ENCODE measurements at places on chromosomes 6 and 20.

- no peak for DNase-seq
Observed at GRCh38 chr6:44051515-44051914, 75.7 kb downstream of the MRPL14 start.

- no peak for DNase-seq
Observed at GRCh38 chr6:151069641-151070040, 170.1 kb upstream of the AKAP12 start.

- no peak for DNase-seq
Observed at GRCh38 chr20:32179515-32179914, 28.0 kb downstream of the PLAGL2 start.

DNA sequence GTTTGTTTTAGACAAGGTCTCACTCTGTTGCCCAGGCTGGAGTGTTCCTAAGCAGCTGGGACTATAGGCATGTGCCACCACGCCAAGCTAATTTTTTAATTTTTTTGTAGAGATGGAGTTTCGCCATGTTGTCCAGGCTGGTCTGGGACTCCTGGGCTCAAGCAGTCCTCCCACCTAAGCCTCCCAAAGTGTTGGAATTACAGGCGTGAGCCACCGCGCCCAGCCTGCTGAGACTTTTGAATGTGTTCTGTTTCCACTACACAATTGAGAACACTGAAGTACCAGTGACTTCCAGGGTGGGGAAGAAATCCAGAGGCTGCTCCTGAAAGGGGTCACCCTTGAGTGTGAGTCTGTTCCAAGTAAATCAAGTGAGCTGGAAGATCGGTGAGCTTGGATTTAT, 81.3 kb upstream of the ARMC2 start:
- DNase-seq = no peak

DNA sequence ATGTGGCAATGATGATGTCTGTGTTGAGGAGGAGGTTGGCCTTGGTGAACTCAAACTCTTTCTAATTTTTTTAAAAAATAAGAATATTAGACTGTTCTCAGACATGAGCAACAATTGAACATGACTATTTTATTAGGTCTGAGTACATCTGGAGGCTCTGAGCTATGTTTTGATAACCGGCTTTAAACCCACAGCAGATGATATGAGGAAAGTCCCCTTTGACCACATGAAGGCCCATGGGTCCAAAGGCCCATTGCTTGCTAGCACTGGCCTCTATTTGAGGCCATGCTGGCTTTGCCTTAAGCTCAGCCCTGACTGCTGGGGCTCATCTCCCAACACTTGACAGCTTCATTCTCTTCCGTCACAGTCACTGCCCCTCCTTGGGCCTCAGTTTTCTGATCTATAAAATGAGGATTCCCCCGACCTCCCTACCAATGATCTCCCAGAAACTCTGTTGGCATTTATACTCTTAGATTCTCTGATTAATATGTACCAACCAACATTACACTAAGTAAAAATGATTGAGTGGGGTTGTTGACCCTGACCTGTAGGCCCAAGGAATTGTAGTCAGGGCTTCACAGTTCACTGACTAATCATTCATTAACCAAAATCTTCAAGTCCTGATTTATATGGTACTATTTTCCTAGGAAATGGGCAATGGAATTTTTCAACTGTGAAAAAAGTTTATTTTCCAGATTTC, 23.9 kb upstream of the TINAG start:
- no peak for DNase-seq

DNA sequence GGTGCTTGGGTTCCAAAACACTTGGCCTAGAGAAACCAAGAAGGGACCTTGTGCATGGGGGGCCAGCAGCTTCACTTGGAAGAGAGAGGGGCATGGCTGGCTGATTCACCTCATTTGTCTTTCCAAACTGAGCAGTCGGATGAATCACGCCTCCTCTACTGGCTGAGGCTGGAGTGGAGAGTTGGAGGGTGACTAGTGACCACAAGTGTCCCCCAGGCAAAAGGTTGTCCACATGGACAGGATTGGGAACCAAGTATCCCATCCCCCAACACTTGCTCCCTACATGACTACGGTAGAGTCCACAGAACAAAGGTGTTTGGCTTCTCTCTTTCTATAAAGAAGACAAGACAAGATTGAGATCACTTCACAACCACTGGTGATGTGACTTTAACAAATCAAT, 875.6 kb downstream of the QKI start:
- no peak for DNase-seq

DNA sequence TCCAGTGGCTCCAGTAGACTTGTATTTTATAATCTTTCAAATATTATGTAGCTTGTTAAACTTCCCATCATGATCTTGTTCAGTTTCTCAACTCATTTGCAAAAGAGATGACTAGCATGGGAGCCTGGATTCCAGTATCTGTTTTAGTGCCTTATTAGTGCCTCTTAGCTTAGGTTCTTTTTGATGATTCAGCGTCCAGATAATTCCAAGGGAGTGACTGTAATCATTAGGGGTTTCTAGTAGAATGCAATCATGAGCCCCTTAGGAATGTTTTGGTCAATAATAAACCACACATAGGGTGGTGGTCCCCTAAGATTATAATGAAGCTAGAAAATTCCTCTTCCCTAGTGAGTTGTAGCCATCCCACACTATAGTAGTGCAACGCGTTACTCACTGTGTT, 7.0 kb downstream of the CD2AP start:
- DNase-seq = no peak

DNA sequence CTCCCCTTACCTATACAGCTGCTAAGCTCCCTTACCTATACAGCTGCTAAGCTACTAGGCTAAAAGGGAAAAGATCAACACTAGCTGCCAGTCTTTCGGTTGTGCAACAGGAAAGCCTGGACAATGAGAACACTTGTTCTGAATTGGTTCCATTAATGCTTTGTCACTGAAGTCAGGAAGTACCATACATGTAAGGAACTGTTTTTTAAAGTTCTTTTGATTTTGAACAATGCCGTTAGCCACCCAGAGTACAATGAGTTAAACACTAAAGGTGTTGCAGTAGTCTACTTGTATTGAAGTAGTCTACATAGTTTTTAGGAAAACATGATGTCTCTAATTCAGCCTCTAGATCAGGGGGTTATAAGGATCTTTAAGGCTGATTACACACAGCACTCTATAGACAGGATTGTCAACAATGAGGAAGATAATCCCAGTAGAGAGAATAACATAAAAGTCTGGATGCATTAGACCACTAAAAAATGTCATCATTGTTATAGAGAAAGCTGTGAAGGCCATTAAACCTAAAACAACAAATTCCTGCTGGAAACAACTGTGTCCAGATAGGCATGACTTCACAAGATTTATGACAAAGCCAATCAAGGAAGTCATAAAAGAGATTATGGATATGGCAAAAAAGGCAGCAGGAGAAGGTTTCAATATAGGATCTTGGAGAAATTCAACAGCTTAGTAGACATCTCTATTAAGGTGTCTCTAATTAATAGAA, 306.3 kb downstream of the PHF3 start:
- no peak for DNase-seq

- no peak for DNase-seq
Observed at GRCh38 chr20:52432740-52433139, 241.2 kb upstream of the ZFP64 start.

- no peak for DNase-seq
Observed at GRCh38 chr6:43884652-43885022, 114.6 kb downstream of the VEGFA start.

GRCh38 chr20:21364413-21364812, 32.9 kb downstream of the NKX2-4 start:
- no peak for DNase-seq

GRCh38 chr6:11386323-11386722, 151.2 kb upstream of the TMEM170B start:
- DNase-seq = no peak

DNA sequence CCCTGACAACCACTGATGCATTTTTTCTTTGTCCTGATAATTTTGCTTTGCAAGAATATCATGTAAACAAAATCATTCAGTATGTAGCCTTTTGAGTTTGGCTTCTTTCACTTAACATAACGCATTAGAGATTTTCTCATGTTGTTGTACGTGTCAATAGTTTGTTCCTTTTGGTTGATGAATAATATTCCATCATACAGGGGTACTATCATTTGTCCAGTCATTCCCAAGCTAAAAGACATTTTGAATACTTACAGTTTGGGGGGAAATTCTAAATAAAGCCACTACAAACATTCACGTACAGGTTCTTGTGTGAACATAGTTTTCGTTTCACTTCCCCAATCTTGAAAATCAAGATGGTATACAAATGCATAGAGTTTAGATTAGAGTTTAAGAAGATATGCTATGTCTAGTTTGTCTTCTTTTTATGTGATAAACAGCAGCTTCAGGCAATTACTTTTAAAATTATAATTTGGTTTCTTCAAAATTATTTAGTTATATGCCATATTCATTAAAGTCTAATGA, 5.2 kb downstream of the HAO1 start:
- DNase-seq = no peak

- DNase-seq = no peak
Observed at GRCh38 chr20:56689852-56690485, 60.9 kb downstream of the TFAP2C start.

DNA sequence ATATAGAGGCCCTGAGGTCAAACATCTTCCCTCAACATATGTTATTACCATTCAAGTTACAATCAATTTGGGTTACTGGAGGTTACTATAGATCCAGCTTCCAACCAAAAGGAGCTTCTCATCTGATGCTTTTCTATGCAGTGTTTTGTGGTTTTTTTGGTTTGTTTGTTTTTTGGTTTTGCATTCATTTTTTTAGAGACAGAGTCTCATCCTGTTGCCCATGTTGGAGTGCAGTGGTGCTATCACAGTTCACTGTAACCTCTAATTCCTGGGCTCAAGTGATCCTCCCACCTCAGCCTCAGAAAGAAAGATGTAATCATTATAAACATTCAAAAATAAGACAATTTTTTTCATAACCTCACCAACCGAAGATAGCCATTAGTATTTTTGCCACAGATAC, 124.4 kb upstream of the JARID2 start:
- no peak for DNase-seq

GRCh38 chr20:38760978-38761377, 12.7 kb downstream of the ACTR5 start:
- DNase-seq = no peak

GRCh38 chr20:43863821-43864544, 50.7 kb upstream of the TOX2 start:
- DNase-seq = no peak

DNA sequence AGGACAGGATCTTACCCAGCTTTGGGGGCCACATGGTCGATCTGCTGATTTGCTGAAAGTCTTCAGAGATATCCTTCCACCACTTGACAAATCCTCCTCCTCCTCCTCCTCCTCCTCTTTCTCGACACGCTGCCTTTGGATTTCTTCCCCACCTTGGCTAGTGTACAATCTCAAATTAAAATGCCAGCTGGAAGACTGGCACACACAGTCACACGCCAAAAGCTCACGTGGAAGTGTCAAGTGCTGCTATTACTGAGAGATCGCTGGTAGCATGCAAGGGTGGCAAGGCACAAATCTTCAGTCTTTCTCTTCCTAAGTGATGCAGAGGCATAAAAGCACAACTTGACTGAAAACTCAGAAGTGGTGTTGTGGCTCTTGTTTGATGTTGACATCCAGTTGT, 35.3 kb downstream of the GPR6 start:
- DNase-seq = no peak

DNA sequence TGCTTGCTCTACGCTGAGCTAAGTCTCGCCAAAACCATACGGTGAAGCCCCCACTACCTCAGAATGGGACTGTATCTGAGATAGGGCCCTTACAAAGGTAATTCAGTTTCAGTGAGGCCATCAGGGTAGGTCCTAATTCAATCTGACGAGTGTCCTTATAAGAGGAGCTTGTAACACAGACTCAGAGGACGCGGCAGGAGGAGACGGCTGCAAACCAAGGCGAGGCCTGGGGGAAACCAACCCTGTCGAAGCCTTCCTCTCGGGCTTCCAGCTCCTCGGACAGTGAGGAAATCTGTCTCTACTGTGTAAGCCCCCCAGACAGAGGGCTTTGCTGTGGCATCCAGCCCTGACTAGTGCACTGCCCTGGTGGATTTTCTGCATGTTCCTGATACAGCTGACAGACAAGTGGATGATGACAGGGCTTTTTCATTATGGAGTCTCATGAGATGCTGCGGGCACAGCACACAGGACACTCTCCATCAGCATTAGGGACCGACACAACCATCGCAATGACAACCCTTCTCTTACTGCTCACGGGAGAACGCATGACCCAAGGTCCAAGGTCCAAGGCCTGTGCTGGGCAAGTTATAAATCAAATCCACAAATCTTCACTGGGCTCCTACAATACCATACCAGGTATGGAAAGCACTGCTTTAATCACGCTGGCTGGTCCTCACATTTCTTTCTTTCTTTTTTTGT, 48.2 kb downstream of the SSR1 start:
- no peak for DNase-seq

DNA sequence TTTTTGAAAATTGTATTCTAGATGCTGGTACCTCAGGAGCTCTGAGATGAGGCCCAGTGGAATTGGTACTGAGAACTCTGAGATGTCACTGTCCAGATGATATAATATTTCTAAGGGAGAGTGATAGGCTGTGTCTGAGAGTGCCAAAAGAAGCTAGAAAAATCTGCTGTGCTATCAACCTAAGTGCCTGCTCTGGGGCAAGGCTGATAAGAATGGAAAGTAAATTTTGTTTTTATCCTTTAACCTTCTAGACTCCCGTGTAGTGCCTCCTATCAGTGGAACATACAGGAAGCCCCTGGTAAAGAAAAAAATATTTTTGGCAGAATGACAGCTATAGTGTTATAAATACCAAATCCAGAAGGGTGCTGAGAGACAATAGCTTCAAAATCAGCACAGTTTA, 348.2 kb downstream of the TFAP2B start:
- no peak for DNase-seq

DNA sequence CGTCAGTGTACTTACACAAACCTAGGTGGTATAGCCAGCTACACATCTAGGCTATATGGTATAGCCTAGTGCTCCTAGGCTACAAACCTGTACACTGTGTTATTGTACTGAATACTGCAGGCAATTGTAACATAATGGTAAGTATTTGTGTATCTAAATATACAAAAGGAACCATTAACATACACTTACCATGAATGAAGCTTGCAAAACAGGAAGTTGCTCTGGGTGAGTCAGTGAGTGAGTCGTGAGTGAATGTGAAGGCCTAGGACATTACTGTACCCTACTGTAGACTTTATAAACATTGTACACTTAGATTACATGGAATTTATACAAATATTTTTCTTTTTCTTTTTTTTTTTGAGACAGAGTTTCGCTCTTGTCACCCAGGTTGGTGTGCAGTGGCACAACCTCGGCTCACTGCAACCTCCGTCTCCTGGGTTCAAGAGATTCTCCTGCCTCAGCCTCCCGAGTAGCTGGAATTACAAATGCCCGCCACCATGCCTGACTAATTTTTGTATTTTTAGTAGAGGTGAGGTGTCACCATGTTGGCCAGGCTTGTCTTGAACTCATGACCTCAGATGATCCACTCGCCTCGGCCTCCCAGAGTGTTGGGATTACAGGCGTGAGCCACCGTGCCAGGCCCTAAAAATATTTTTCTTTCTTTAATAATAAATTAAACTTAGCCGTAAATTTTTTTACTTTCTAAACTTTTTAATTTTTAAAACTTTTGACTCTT, 15.4 kb upstream of the KIAA1755 start:
- DNase-seq = no peak
